Spinal cord (tissue), 10 donors: ENCODE measurements at places on chromosomes 12 and 14.

GRCh38 chr12:112107306-112108201 is 1.0 kb downstream of the NAA25 start:
- no peak for DNase-seq

GRCh38 chr12:104049903-104050356 is at the start of gene GLT8D2:
GLT8D2 (minus strand) TSS chr12:104050187; CDS start chr12:104019648, 30,539 bp downstream.
- no peak for DNase-seq

- DNase-seq, result no peak
Measured at GRCh38 chr12:121443911-121444841, 44.3 kb downstream of the RNF34 start.

DNA sequence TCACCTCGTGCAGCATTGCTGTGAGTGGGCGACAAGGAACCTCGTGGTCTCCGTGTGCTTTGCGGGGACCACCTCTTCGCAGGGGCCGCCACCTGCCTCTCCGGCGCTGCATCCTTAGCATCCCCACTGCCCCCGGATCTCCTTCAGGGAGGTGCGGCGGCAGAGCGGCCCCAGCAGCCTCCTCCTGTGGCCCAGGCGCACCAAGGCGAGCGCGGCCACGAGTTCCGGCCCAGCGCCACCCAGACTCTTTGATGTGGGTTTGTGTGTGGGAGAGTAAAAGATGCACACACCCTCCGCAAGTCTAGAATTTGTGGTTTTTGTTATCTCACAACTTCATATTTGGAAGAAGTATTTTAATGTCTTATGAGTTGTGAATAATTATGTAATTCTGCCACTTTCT is 118.8 kb upstream of the DIO3 start:
- DNase-seq, result no peak

GRCh38 chr12:19220852-19221466 is 91.4 kb downstream of the PLEKHA5 start:
- DNase-seq, result no peak

DNA sequence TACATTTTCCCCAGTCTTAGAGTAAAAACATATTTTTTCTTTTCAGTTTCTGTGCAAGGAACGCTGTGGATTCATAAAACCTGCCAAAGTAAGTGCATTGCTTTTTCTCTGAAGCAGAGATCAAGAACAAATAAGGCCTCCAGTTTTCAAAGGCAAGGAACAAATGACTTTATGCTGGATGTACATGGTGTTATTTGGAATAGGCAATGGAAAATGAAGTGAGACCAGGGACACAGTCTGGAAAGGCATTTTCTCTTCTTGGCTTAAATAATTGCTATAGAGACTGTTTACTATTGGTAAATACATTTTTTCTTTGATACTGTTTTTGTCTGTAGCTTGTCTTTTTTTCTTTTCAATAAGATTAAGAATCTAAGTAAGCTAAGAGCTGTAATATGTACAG is 725.9 kb upstream of the MDGA2 start:
- DNase-seq, result no peak
